Effector memory CD4-positive, alpha-beta T cell (primary cell): ENCODE measurements at places on chromosomes 4 and X.
A peak's percentile ranks its signal among the peaks of the same experiment; 100 is the strongest.

- no peak overlapping the region for H3K27ac ChIP-seq
- DNase-seq = no peak
- H3K36me3 ChIP-seq = no peaks in the 10 kb centered on the region
- no peaks in the 10 kb centered on the region for H3K4me1 ChIP-seq
- no peaks in the 10 kb centered on the region for H3K27me3 ChIP-seq
These were observed 69.6 kb upstream of the MTNR1A start for GRCh38 chr4:186624951-186625350.

DNA sequence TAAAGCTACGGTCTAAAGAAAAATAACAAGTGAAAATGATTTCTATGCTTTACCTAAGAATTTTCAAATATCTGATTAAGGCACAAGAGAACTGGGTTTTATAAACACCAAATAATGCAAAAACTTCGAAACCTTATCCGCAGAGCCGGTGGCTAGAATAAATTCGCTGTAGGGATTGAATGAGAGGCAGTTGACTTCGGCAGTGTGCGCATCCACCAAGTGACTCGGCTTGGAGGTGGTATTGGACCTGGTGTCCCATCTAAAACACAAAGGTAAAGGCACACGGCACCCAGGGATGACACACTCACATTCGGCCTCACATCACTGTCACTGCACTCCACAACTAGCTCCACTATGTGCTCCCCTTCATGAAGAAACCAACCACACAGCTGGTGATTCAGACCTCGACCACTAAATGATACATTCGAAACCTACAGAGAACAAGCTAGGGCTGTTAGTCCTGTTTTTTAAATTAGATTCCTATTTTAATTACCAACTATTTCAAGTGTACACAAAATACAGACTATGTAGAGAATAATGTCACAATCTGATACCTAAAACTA lies 17.5 kb downstream of the RBBP7 start:
- H3K27ac ChIP-seq = no peak overlapping the region
- no peak overlapping the region for H3K4me3 ChIP-seq
- DNase-seq = no peak
- peaks cover 32% of the 10 kb centered on the region for H3K36me3 ChIP-seq
- no peaks in the 10 kb centered on the region for H3K4me1 ChIP-seq

DNA sequence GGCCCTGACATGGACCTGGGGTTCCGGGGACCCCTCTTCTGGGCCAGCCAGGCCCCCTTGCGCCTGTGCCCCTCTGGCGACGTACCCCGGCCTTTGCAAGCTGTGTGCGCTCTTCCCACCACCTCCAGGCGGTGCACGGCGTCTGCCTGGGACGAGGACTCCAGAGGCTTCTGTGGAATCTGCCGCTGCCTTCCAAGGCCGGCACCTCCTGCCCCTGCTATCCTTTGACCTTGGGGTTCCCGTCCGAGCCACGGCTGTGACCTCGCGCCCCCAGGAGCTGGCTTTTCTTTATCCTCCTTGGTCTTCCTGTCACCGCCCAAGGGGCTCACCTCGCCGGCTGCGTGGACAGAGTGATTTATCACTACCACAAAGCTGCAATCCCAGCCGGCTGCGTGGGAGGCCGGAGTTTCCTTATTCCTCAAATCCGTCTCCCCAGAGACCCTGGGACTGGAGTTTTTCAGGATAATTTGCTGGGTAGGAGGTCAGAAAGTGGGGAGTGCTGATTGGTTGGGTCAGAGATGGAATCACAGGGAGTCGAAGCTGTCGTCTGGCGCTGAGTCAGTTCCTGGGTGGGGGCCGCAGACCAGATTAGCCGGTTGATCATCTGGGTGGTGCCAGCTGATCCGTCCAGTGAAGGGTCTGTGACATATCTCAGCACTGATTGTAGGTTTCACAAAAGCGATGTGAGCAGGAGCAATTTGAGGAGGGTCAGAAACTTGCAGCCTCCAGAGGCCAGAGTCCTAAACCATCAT lies 19.8 kb upstream of the PLCXD1 start:
- no peak for DNase-seq
- H3K4me1 ChIP-seq = no peaks in the 10 kb centered on the region
- H3K27me3 ChIP-seq = no peaks in the 10 kb centered on the region
- no peak overlapping the region for H3K27ac ChIP-seq
- H3K36me3 ChIP-seq = no peaks in the 10 kb centered on the region

DNA sequence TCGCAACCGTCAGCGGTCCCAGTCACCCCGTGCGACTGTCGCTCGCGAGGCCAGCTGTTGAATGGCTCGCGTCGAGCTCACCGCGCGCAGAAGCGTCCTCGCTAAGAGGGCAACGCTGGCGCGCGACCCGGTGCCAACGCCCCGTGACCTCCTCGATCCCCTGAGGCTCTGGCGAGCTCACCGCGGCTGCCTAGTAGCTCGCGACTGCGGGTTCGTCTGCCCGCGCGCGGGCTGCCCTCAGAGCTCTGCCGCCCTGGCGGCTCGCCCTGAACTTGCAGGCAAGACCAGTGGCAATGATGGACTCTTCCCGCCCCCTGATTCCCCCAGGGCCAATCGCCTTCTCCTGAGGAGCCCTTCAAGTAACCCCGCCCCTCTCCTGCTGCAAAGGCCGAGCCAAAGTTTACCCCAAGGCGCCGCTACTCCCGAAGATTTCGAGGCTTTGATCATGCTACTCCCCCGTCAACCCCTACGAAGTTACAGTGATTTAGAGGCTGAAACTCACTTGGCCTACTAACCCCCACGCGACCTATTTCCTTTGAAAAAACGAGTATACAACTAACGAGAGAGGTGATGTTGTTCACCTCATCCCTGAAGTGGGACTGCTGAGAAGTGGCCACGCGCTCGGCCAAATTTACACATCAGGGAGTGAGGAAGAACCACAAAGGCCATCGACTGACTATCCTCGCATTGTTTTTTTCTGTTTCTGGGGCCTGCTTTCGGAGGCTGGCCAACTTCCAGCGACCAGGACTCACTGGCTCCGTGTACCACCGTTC lies 37.5 kb downstream of the PGRMC1 start:
- H3K4me1 ChIP-seq = no peaks in the 10 kb centered on the region
- H3K27me3 ChIP-seq = no peaks in the 10 kb centered on the region
- peak; percentile 48 for DNase-seq
- H3K36me3 ChIP-seq = no peaks in the 10 kb centered on the region
- H3K4me3 ChIP-seq = peak overlapping the region; percentile 22
- H3K27ac ChIP-seq = no peak overlapping the region

DNA sequence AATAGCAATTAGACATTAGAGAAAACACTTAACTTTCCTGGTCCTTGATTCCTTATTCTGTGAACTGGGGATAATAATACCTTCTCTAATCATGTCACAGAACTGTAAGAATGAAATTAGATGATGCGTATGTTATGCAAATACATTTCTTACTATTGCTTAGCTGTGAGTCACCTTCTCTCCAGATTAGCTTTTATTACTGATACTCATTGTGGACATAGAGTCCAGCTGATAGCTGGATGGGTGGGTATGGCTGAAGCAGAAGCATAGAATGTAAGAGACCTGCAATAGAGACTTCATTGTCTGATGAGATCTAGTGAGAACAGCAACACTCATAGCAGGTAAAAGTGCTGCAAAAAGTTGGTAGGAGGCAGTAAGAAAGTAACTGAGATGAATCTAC lies 437.2 kb upstream of the ZFP42 start:
- H3K27ac ChIP-seq = no peak overlapping the region
- no peaks in the 10 kb centered on the region for H3K27me3 ChIP-seq
- no peaks in the 10 kb centered on the region for H3K4me1 ChIP-seq
- no peaks in the 10 kb centered on the region for H3K36me3 ChIP-seq
- H3K4me3 ChIP-seq = no peak overlapping the region
- DNase-seq = no peak

GRCh38 chr4:115972967-115973366 lies 859.5 kb upstream of the NDST4 start:
- no peaks in the 10 kb centered on the region for H3K36me3 ChIP-seq
- no peaks in the 10 kb centered on the region for H3K4me1 ChIP-seq
- H3K27ac ChIP-seq = no peak overlapping the region

DNA sequence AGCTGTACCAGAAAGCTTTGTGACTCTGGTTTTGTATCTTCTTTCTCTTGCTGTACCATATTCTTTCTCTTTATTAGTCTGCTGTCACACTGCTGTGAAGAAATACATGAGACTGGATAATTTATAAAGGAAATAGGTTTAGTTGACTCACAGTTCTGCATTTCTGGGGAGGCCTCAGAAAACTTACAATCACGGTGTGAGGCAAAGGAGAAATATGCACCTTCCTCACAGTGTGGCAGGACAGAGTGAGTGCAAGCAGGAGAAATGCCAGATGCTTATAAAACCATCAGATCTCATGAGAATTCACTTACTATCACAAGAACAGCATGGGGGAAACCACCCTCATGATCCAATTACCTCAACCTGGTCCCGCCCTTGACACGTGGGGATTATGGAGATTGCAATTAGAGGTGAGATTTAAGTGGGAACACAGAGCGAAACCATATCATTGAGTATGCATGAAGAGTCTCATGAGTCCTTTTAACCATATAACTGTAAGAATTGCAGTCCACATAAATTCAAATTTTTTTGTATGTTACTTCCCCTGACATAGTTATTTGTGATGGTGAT lies 67.4 kb upstream of the INPP4B start:
- H3K36me3 ChIP-seq = no peaks in the 10 kb centered on the region
- no peaks in the 10 kb centered on the region for H3K4me1 ChIP-seq
- H3K27ac ChIP-seq = no peak overlapping the region

- no peaks in the 10 kb centered on the region for H3K27me3 ChIP-seq
- DNase-seq = no peak
- no peaks in the 10 kb centered on the region for H3K36me3 ChIP-seq
- H3K27ac ChIP-seq = no peak overlapping the region
These were observed 1054.2 kb downstream of the ARAP2 start for GRCh38 chr4:35189988-35190613.

DNA sequence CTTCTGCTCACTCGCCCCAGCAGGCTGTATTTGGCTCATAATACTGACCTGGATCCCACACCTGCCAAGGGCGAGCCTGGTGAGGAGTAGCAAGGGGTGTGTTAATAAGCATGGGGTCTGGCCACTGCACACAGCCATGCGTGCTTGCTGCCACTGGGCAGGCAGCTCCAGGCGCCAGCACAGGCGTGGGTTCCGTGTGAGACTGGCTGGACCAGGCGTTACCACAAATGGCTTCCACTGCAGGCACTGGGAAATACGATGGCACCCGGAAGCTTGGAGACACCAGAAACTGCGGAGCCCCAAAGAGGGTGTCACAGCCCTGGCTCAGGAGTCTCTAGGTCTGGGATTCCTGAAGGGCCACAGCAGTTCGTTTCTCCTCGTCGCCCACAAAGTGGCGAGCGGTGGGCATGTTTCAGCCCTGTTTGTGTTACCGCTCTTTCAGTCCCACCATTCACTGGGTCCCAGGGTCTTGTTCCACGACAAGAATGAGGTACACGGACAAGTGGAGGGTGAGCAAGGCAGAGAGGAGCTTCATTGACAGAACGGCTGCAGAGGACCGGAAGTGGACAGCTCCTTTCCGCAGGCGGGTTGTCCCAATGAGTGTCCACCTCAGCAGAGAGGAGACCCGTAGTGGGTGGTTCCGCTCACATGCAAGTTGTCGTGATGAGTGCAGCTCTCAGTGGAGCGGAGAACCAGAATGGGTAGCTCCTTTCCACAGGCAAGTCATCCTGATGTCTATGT lies 428.9 kb downstream of the EPHA5 start:
- no peaks in the 10 kb centered on the region for H3K36me3 ChIP-seq
- no peak for DNase-seq
- H3K27ac ChIP-seq = no peak overlapping the region
- H3K4me3 ChIP-seq = no peak overlapping the region

GRCh38 chr4:75696581-75696980 lies 23.4 kb upstream of the G3BP2 start:
- H3K4me3 ChIP-seq = no peak overlapping the region
- H3K27ac ChIP-seq = no peak overlapping the region
- no peaks in the 10 kb centered on the region for H3K27me3 ChIP-seq
- H3K4me1 ChIP-seq = peaks cover 17% of the 10 kb centered on the region
- peaks cover 3% of the 10 kb centered on the region for H3K36me3 ChIP-seq

GRCh38 chr4:174450786-174451125 lies 71.5 kb downstream of the HPGD start:
- H3K4me3 ChIP-seq = no peak overlapping the region
- H3K27ac ChIP-seq = no peak overlapping the region
- no peaks in the 10 kb centered on the region for H3K36me3 ChIP-seq
- H3K4me1 ChIP-seq = no peaks in the 10 kb centered on the region
- DNase-seq = no peak

GRCh38 chr4:145618210-145618931 lies 814 bp upstream of the MMAA start:
- peak overlapping the region; percentile 95 for H3K27ac ChIP-seq
- H3K36me3 ChIP-seq = no peaks in the 10 kb centered on the region
- no peaks in the 10 kb centered on the region for H3K27me3 ChIP-seq
- peaks cover 3% of the 10 kb centered on the region for H3K4me1 ChIP-seq

DNA sequence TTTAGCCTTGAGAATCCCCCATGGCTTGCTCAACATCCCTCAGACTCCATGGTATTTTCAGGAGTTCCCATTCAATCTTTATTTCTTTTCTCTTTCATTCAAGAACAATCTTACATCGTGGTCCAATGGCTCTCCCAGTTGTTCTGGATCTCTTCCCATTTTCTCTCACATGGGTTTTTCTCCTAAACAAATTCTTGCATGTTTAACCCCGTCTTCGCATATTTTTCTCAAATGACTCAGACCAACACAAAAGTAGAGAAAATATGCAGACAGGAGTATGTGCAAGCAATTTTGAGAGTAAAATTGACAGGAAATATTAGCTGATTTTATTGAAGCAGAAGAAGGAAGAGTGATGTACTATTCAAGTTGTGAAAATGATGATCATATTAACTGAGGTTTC lies 396.4 kb upstream of the TRAM1L1 start:
- no peak overlapping the region for H3K4me3 ChIP-seq
- H3K4me1 ChIP-seq = no peaks in the 10 kb centered on the region
- no peaks in the 10 kb centered on the region for H3K36me3 ChIP-seq

DNA sequence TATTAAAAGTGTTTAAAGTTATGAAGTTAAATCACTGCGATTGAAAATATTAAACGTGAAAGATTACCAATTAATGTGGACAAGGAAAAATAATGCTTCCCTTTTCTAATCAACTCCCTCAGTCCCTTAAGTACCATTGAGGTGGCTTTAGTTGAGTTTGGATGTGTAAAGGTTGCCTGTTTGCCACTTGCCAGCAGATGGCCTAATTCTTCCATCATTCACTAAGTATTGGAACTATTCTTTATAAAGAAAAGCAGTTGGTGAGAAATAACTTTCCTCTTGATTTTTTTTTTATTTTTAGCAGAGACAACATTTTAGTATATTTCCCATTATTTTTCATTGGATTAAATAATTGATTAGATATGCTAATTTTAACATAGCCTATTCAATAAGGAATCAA lies 295.9 kb upstream of the TACR3 start:
- no peak overlapping the region for H3K27ac ChIP-seq
- no peaks in the 10 kb centered on the region for H3K4me1 ChIP-seq
- H3K36me3 ChIP-seq = no peaks in the 10 kb centered on the region
- no peak overlapping the region for H3K4me3 ChIP-seq
- no peaks in the 10 kb centered on the region for H3K27me3 ChIP-seq

DNA sequence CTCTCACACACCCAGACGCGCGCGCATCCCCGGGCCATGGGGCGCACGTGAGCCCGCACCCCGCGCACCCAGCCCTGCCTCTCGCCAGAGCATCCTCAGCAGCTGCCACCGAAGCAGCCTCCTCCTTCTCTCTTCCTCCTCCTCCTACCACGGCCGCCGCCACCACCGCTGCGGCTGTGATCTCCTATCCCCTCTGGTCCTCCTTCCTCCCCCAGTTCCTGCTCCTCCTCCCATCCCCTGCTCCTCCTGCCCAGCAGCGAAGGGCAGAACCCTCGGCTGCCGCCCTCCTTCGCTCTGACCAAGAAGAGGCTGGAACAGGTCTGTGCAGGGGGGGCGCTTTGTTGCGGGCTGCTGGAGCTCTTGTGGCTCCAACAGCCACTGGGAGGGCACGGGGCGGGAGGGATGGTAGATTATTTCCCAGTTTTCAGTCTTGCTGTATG lies 148.7 kb upstream of the CHRDL1 start:
- H3K27ac ChIP-seq = no peak overlapping the region
- no peak overlapping the region for H3K4me3 ChIP-seq
- no peak for DNase-seq
- no peaks in the 10 kb centered on the region for H3K27me3 ChIP-seq
- no peaks in the 10 kb centered on the region for H3K36me3 ChIP-seq
- no peaks in the 10 kb centered on the region for H3K4me1 ChIP-seq
